ENCODE measurements at places on chromosomes 7 and 10.

GRCh38 chr10:29681676-29682448 is 47.1 kb upstream of the SVIL start:
- no peak for DNase-seq

DNA sequence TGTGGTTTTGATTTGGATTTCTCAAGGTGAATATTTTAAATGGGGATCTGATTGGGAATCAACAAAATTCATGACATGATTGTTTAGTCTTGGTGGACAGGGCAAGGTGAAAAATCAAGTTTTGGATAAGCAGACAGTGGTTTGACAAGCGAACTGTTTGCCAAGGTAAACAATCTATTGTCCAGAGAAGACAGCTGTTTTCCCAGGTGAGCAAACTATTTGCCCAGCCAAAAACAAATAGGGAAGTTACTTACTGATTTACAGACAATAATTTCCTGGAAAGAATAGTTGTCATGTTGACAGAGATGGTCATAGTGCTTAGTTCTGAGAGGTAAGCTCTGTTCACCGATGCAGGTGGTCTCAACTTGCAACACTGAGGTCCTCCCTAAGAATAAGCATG is 94.0 kb upstream of the STEAP1B start:
- no peak for DNase-seq

DNA sequence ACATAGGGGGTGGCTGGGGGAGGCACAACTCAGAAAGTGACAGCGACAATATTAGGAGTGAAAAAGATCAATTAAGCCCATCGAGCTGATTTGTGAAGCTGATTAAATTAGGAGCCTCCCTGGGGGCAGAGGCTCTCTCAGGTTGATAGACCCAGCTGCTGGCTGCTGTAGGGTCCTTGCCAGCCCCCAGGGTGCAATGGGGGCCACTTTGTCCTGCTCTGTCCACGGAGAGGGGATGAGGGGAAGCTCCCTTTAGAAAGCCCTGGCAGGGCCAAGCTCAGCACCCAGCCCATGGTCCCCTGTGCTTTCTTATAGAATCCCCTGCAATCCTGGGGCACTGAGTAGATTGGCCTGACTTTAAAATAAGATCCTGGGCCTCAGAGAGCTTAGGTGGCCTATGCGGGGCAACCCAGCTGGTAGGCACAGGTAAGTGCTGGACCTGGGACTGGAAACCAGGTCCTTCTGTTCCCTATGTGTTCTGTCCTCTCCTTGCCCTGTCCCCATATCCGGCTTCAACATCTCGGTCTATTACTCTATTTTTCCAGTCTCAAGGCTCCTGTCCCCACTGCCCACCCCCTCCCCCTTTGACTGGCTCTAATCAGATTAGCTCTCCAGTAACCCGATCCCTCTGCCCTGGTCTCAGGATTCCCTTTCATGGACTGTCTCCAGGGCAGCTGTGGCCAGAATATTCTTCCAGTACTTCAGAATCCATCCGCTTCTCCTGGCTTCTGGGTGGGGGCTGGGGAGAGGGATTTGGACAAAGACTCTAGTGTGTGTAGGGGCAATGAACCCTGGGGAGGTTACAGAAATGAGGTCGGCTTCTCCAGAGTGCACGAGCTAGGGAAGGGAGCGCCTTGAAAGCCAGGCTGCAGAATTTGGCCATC is 259.6 kb downstream of the RPS24 start:
- peak; percentile 90 for DNase-seq

DNA sequence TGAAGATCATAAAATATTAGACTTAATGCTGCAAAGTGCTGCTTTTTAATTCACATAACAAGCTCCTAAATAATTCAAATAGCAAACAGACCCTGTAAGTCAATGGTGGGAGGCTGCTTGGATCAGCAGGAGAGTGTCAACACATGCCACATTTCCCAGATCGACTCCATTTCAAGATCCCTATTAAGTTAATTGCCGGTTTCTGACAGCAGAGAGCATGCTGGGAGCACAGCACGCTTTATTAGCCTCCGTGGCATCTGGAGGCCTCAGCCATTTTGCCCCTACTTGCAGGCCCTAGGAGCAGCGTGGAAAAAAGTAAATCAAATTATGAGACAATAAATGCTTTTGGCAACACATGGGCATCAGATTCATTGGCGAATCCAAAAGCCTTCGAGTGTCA is 201.0 kb downstream of the EMX2 start:
- peak; percentile 77 for DNase-seq

- DNase-seq = no peak
Observed at GRCh38 chr10:109982812-109983211, 25.0 kb upstream of the ADD3 start.

- DNase-seq = no peak
Observed at GRCh38 chr10:71476228-71477011, 79.7 kb downstream of the CDH23 start.

GRCh38 chr10:48547061-48547895 is 57.6 kb downstream of the ARHGAP22 start:
- no peak for DNase-seq

DNA sequence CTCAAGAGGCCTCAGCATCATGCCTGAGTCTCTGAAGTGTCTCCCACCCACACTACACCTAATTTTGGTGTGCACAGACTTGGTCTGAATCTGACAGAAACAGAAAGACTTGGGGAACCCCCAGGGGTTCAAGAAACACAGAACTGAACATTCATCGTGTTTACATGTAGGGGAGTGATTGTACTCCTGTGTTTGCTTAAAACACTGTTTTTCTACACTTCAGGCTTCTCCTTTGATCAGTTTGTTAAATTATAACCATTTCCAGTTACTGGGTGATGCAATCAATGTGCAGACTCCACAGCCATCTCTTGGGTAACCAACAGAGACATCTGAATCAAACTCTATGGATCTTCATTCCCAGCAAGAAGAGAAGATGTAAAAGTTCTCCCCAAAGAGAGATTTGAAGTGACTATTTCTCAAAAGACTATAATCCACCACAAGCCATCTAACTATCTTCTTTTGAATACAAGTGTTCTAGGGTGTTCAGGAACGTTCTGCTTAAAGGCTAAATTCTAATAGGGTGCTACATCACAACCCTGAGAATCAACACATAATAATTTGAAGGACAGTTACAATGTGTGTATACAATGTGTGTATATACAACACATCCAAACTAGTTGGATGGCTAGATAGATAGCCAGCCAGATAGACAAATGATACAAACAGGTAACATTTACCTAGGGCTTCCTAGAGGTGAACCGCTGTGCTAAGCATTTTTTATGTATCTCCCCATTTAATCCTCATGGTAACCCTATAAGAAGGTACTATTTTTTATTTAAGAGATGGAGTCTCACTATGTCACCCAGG is 34.2 kb downstream of the DNAJC12 start:
- DNase-seq = no peak

- DNase-seq = no peak
Observed at GRCh38 chr10:53572799-53573198, 800.2 kb upstream of the MBL2 start.

DNA sequence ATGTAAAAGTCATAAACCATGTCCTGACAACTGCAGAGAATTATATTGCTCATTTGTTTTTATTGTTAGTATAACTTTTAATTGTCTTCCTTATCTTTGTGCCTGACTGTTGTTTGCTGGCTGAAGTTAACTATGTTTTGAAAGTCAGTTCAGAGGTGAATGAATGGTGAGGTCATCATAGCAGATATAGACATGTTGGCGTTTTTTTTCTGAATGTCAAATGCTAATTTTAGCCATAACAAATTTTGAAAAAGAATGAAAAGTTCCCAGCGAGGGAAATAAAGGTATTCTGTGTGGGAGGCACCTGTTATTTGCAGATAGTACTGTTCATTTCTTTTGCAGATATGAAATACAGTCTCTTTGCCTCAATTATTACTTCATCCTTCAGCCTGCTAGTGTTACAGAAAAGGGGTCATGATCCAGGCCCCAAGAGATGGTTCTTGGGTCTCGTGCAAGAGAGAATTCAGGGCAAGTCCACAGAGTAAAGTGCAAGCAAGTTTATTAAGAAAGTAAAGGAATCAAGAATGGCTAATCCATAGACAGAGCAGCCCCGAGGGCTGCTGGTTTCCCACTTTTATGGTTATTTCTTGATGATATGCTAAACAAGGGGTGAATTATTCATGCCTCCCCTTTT is 96.5 kb downstream of the CAMK1D start:
- no peak for DNase-seq

GRCh38 chr10:97683556-97684367 is 3.3 kb downstream of the AVPI1 start:
- no peak for DNase-seq

DNA sequence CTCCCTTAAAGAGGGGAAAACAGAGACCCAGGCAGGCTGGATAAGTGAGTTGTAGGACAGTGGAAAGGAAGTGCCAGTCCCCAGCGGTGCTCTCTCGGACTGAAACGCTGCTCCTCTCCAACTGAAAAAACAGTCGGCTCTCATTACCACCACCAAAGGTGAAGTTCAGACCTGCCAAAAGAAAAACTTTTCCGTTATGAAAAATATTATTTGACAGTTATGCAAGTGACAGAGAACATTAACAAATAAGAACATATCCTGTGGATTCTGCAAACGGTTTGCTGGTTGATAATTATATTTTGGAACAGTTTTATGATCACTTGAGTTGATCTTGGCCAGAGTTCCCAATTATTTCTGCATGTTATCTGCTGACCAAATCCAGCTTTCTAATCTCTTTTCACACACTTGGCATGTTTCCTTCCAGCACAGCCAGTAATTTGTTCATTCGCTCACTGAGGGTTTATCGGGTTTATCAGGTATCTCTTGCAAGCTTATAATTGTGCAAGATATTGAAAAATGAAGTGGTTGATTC is 82.6 kb downstream of the PTPRE start:
- DNase-seq = no peak

GRCh38 chr10:71383972-71384687 is 12.6 kb upstream of the CDH23 start:
- DNase-seq = peak; percentile 83

DNA sequence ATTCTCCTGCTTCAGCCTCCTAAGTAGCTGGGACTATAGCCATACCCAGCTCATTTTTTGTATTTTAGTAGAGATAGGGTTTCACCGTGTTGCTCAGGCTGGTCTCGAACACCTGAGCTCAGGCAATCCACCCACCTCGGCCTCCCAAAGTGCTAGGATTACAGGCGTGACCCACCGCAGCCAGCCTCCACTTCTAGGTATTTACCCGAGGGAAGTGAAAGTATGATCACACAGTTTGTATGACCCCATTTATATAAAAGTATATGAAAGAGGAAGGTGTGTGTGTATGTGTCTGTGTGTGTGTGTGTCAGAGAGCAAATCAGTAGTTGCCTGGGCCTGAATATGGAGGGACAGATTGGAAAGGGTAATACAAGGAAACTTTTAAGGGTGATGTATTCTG is 2.0 kb upstream of the PURB start:
- DNase-seq = no peak

DNA sequence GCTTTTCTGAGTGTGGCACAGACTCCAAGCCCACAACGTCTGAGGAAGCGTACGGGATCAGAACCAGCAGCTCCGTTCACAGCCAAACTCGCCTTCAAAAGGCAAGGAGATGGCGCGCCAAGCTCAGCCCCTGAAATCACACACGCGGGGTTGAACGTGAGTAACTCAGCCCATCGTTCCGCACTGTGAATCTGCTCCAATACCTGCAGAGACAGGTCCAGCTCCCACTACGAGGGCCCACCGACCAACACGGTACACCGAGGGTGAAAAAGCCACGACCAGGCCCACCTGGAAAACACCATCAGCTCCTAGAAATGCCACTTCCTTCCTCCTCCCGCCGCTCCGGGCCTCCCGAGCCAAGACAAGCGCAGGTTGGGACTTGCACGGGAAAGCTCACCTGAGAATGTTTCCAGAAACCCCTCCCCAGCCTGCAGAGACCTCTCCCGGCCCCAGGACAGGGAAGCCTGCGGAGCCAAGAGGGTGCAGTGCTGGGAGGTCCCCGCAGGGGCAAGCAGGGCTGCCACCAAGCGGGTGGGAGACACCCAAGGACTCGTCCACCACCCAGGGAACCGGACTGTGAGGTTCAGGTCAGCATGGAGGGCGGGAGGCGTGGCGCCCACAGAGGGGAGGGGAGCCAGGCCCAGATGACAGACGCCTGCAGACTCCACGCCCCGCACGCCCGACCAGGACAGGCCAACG is 93.9 kb upstream of the PDGFA start:
- DNase-seq = no peak
